BE2C (cell line): ENCODE measurements at places on chromosomes 6 and 20.
A peak's percentile ranks its signal among the peaks of the same experiment; 100 is the strongest.

- peak; percentile 80 for DNase-seq
These were observed 33.7 kb downstream of the PTGIS start for GRCh38 chr20:49534255-49534712.

GRCh38 chr6:21164768-21165326 is 428.7 kb upstream of the SOX4 start:
- no peak for DNase-seq

DNA sequence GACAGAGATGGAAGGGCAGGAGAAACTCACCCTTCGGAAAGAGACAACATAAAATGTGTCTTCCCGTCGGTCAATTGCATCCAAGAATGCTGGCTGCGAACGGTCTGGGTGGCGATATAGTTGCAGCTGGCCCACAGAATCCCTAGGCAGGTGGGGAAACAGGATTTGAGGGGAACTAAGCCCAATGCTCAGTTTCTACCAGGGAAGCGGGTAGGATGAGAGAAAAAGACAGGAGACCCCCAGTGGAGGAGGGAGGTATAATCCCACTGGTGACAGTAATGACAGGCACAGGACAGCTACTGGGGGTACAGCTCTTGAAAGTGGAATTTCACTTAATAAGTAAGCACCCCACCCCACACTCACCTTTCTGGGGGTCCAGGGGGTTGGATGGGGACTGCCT is 7.5 kb upstream of the TNXB start:
- DNase-seq: peak; percentile 56

DNA sequence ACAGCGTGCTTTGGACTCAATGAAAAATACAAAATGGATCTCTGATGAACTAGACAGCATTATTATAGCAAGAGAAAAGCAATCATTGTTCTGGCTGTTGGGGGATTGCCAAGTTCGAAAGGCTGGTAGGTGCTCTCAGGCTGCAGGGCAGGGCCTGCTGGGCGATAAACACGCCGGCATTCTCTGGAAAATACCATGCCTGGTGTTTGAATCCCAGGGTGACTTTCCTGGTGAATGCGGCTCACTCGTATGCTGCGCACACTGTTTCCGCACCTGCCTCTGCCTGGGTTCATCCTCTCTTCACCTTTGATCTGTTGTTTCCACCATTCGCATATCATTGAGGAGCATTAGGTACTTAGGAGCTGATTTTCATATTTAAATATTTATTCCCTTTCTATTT is 37.4 kb downstream of the GCNT2 start:
- peak; percentile 19 for DNase-seq

- DNase-seq: no peak
These were observed 154.3 kb downstream of the VEGFA start for GRCh38 chr6:43924222-43924702.

GRCh38 chr6:41428336-41428995 is 93.1 kb downstream of the NCR2 start:
- no peak for DNase-seq

DNA sequence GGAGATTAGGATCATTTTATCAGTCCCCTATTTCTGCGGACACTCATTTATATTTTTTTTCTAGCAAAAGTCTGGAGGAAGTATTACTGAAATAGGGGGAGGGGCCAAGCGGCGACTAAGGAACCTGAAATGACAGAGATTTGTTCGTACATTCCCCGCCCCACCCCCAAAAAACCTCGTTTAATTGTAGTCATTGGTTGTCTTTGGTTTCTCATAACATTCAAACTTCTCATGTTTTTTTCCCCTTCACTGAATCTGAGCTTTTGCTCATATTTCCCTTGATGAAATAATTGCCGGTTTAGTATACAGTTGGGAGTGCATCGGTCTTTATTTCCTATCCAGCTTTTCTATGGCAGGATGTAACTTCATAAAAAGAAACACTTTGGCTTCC is 768 bp upstream of the FYN start:
- DNase-seq: peak; percentile 25

- no peak for DNase-seq
These were observed 299.3 kb upstream of the ZFP64 start for GRCh38 chr20:52490711-52491430.

DNA sequence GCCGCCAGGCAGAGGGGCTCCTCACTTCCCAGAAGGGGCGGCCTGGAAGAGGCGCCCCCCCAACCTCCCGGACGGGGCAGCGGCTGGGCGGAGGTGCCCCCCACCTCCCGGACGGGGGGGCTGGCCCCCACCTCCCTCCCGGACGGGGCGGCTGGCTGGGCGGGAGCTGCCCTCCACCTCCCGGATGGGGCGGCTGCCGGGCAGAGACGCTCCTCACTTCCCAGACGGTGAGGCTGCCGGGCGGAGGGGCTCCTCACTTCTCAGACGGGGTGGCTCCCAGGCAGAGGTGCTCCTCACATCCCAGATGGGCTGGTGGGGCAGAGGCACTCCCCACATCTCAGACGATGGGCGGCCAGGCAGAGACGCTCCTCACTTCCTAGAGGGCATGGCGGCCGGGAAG is 389.7 kb upstream of the EYS start:
- no peak for DNase-seq

- no peak for DNase-seq
These were observed 46.2 kb upstream of the BCLAF1 start for GRCh38 chr6:136335736-136336363.

DNA sequence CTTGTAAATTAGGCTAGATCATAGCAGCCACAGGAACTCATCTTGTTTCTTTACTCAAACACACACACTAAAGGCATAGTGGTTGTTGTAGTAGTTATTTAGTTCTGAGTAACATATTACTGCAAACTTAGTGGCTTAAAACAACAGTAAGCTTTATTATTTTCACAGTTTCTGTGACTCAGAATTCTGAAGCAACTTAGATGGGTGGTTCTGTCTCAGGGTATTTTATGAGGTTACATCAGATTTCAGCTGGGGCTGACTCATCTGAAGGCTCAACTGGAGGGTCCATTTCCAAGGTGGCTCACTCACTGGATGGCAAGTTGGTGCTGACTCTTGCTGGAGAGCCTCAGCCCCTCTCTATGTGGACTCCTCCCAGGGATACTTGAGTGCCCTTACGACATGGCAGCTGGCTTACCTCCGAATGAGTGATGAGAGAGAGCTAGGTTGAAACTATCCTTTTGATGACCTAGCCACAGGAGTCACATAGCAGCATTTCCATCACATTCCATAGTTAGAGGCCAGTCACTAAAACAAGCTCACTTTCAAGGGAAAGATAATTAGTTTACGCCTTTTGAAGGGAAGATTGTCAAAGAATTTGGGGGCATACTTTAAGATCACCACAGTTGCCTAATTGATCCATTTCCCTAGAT is 136.5 kb upstream of the PRND start:
- no peak for DNase-seq

GRCh38 chr6:73680289-73680918 is 15.6 kb upstream of the CD109 start:
- no peak for DNase-seq

- DNase-seq: no peak
These were observed 23.9 kb downstream of the PNLDC1 start for GRCh38 chr6:159823953-159824352.

- no peak for DNase-seq
These were observed 553.3 kb downstream of the C6orf118 start for GRCh38 chr6:164756142-164756541.

DNA sequence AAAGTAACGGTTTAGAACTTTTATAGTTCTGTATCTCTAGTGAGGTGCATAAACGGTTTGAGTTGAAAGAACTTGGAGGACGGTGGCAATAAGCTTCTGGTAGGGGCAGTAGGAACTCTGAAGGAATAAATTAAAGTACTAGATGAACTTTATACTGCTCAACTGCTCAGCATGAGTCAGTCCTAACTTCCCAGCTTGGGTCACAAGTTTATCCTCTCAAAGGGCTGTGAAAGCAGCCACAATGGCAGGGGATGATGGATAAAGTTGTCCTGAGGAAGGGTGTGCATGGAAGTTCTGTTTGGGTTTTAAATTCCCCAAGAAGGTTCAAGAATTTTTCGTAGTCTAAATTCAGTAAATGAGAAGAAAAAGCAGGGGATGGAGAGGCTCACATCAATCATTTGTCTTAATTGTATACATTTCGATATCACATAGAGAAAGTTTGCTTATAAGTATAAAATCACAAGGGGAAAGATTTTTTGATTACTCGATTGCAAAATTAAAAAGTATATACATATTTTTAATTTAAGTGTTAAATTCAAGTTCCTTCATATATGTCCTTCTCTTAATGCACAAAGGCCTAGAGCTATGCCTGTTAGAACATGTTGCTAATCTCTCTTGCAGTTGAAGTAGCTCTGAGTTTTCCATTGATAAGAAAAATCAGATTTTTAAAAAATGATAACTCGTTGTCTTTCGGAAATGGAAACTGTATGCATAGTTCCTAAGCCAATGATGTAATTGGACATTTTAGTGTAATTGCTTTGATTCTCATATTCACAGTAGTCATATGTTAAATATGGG is 55.3 kb upstream of the JAG1 start:
- DNase-seq: no peak

DNA sequence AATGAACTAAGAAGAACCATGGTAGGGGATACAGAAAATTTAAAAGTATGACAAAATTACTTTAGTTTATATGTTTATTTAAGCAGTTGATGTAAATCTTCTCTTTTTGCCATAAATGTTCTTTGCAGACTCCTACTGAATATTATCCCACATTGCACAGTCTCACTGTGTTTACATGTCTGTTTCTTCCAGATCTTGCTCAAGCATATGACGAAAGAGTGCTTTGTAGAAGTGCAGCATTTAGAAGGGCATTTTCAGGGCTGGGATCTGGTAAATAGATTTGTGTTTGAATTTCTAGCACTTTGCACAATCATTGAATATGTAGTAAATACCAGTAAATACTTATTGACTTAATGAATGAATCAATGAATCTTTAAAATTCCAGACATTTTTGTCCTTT is 152.0 kb upstream of the EPHA7 start:
- DNase-seq: no peak

GRCh38 chr20:23164176-23164601 is 78.1 kb upstream of the CD93 start:
- DNase-seq: no peak

- DNase-seq: peak; percentile 37
These were observed 24.7 kb upstream of the PYGB start for GRCh38 chr20:25223179-25223661.

DNA sequence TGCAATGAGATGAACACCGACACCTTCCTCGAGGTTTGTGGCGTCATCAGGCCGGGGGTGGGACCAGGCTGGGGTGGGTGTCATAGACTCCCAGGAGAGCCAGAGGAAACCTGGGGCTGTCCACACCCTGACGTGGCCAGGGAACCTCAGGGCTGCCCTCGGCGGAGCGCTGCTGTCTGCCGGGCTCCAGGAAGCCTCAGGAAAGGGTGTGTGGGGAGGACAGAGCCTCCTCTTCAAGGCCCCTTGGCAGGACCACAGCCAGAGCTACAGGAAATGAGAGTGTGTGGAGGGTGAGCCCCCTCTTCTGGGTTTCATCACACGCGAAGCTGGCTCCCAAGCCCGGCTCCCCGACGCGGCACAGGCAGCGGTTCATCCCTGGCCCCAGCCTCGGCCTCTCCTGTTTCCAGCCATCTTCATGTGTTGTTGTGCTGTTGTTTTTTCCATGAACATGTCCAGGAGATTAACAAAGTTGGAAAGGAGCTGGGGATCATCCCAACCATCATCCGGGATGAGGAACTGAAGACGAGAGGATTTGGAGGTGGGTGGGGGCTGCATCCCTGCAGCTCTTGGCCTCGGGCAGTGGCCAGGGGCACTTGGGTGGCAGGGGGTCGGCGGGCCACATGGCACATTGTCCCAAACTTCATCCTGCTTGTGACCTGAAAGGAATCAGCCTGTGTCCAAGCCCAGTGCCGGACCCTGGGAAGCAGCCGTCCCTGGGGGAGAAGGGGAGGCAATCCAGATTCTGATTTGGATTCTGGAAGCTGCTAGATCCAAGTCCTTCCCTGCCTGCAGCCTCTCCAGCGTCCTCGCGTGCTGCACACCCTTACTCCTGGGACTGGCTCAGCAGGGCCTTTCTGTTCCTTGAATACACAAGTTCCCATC is 6.4 kb downstream of the NPEPL1 start:
- no peak for DNase-seq
